Astrocyte of the hippocampus (primary cell): ENCODE measurements at places on chromosomes 11 and 22.

DNA sequence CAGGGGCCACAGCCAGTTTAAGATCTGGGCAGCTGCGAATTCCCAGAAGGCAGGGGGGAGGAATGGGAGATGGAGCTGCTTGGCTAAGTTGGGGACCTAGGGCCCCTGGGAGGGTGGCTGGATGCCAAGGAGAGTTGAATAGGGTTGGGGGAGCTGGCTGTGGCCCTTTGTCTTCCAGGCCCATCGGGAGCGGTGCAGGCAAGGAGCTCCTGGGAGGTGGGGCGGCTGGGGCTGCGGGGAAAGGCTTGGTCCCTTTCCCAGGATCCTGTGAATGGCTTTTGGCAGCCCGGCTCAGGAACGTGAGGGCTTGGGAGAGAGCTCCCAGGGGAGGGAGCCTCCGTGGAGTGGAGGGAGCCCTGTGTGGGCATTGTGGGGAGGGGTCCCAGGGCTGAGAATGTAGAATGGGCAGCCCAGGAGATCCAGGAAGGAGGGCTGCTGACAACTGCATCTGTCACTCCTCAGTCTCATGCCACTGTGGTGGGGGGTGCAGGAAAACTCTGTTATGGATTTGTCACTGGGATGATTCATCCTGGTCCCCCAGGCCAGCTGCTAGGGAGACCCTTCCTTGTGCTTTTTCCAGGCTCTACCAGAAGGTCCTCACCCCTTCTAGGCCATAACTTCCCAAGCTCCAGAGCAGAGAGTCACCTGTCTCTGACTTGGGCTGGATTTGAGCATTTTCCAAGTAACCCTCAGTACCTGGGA, 6.0 kb downstream of the FREY1 start:
- DNase-seq = peak; percentile 57

GRCh38 chr11:134662629-134663360, 250.8 kb upstream of the B3GAT1 start:
- no peak for DNase-seq

DNA sequence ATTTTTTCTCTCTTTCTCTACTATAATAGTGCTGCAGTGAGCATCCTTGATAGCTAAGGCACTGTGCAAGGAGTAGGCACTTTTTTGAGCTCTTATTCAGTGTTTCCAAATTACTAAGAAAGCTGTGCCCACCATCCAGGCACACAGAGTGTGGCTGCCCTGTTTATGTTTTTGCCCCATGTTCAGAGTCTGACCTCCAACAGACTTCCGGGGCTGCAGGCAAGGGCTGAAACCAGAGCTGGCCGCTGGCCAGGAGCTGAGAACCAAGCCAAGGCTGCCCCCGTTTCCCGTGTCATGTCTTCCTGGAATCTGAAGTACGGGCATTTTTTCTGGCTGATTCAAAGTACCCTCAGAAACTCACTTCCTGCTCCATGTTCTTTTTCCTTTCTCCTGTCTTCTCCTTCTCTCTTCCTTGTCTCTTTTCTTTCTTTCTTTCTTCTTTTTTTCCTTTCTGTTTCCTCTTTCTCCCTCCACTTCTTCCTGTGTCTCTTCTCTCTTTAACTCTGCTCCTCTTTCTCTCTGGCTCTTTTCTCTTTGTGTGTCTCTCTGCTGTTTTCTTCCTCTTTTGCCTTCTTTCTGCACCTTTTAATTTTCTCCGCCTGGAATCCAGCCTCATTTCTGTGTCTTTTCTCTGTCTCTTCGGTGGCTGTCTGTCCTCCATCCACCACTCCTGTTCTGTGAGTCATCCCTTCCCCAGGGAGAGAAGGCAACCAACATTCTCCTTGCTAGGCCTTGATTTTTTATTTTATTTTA, 17.0 kb upstream of the KCTD14 start:
- peak; percentile 89 for DNase-seq

GRCh38 chr11:85595285-85595884, 31.8 kb downstream of the DLG2 start:
- peak; percentile 63 for DNase-seq

DNA sequence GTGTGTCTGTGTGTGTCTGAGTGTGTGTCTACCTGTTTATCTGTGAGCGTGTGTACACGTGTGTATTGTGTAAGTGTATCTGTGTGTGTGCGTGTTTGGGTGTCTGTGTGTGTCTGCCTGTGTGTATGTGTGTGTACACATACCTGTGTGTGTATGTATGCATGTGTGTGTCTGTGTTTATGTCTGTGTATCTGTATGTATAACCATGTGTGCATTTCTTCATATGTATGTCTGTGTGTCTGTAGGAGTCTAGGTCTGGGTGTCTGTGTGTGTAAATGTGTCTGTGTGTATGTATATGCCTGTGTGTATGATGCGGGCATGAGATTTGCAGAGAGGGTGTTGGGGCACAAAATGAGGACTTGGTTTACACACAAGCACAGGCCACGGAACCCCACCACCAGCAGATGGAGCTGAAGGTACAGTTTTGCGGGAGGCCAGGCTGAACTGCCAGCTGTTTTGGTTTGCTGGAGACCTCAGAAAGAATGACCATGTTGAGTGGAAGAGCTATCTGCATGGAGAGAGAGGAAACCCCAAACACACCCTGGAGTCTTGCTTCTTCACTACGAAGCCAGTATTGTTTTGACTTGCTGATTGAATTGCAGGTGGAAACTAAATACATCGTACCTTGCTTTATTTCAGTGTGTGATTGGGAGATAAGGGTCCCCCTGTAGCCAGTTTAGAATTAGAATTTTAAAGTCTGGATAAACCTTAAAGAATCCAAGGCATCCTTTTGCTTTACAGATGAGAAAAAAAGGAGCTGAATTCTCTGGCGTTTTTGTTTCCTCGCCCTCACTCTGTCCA, 497.2 kb downstream of the NTM start:
- DNase-seq = peak; percentile 92

DNA sequence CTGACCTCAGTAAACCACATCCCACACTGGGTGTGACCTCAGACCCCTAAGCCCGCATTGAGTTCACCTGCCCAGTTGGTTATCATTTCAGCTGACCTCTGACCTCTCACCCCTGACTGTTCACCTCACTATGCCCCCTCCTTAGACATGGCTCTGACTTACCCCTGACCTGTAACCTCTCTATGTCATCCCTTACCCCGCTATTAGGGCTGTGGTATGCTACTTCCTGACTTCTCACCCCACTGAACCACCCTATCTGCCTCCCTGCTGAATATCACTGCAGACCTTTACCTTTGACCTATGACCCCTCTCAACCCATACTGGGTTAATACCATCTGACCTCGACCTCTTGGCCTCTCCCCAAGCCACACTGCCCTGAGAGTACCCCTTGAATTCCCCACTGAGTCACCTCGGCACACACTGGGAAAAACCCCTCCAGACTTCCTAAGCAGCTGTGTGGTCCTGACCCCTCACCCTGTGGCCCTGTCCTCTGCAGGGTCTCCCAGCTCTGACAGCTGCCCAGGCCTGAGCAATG, 8.3 kb downstream of the PLCB3 start:
- DNase-seq = no peak

DNA sequence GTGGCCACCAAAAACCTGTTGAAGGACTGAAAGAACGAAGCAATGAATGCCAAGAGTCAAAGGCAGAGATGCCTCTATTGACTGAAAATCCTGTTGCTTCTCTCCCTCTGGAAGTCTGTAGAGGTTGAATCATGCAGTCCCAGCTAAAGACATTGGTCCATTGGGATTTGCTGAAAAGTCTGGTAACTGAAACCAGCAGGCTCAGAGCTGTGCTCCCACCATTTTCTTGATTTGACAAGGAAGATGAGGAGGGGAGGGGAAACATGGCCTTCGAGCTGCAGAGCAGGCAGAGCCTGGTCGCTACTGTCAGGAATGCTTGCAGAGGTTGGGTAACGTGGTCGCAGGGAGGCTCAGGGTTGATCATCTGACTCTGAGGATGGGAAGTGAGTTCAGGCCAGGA, 72.8 kb upstream of the CSNK2A3 start:
- no peak for DNase-seq

GRCh38 chr22:17334059-17334458, 35.2 kb upstream of the CECR2 start:
- no peak for DNase-seq

GRCh38 chr22:48780597-48781277, 1046.9 kb downstream of the BRD1 start:
- DNase-seq = no peak

- no peak for DNase-seq
Measured at GRCh38 chr11:116930586-116930985, 93.2 kb upstream of the APOA1 start.

DNA sequence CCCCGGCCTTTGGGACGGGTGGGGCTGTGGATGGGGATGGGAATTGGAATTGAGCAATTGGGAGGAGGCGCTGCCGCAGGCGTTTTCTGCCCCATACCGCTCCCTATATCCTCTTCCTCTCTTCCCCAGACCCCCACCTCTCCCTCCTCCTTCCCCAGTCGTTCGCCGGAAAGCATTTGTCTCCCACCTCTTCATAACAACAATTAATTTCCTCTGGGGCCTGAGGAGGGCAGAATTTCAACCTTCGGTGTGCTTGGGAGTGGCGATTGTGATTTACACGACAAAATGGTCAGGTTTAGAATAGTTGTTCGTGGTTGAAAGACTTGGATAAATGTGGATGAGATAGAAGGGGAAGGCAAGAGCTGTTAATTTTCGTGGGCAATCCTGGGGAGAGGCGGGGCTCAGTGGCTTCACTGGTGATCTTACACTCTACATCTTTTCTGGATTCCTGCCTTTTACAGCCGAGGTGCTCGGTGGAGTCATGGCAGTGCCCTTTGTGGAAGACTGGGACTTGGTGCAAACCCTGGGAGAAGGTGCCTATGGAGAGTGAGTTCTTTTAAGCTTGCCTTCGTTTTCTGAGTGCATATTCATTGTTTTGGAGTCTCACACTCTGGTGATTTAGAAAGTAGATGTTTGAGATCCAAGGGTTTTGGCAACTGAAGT, 1.5 kb downstream of the CHEK1 start:
- DNase-seq = peak; percentile 82

GRCh38 chr11:75966537-75967287, 151.7 kb downstream of the UVRAG start:
- DNase-seq = peak; percentile 67

DNA sequence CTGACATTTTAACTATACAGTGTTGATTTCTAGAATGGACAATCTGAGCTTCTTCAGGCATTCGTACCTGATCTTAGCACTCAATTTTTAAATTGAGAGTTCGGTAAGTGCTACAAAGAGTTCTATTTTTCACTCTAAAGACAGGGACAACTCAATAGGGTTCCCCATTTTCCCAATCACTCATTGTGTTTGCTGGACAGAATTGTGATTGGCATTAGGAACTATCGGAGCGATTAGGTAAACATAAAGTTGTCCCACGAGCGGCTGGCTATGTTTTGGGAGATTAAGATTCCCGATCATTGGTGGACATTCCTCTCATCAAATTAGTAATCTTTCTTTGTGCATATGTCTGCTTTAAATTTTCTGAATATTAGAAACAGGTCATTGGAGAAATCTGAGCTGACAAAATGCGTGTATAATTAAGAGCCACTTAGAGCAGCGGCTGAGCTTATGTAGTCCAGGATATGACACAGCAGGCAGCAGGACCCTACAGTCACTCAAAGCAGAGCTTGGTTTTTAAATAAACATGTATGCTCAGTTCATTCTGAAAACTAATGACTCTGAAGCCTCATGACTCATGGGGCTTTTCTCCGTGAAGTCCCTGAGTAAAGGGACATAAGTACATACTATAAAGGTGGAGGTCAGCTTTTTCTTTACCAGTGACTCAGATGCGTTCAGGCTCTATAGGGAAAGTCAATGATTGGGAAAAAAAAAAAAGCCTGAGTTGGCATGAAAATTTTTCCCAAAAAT, 109.4 kb downstream of the GRIA4 start:
- DNase-seq = peak; percentile 77

DNA sequence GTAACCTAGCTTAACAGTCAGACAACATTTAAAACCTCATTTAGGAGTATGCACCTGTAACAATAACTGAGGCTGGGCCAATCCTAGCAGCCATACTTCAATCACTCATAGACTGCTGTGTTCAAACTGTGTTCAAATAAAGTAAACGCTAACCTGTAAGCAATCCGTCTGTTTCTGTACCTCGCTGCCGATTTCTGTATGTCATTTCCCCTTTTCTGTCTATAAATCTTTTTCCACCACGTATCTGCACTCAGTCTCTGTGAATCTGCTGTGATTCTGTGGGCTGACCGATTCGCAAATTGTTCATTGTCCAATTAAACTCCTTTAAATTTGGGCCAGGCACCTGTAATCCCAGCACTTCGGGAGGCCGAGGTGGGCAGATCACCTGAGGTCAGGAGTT, 12.3 kb downstream of the APOBEC3H start:
- DNase-seq = no peak

- DNase-seq = no peak
Measured at GRCh38 chr11:95444309-95445241, 213.6 kb upstream of the SESN3 start.

GRCh38 chr11:14908214-14908880, 16.3 kb upstream of the CYP2R1 start:
- DNase-seq = peak; percentile 66

- DNase-seq = no peak
Measured at GRCh38 chr11:103007521-103007920, 52.0 kb upstream of the MMP13 start.

DNA sequence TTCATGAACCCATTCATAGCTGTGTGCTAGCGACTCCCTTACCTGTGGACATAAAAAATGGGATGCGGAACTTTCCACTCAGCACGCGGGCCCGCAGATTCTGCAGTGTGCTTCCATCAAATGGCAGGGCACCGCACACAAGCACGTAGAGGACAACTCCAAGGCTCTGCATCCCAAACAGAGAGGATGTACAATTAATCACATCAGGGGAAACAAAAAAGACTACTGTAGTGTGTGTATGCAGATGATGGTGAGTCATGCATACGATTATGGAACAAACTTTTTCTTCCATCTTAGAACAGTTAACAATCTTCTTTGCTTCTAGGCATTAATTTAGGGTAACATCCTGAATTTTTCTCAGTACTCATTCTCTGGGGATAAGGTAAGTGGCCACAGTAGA, 58.8 kb upstream of the APOA1 start:
- no peak for DNase-seq

GRCh38 chr11:59510941-59511589, at the start of gene OR4D9:
TSS of gene OR4D9 (plus strand) at chr11:59511539. CDS start at chr11:59514913, 3,374 bp downstream.
- DNase-seq = no peak

- DNase-seq = no peak
Measured at GRCh38 chr11:132058211-132058772, 687.9 kb downstream of the NTM start.

DNA sequence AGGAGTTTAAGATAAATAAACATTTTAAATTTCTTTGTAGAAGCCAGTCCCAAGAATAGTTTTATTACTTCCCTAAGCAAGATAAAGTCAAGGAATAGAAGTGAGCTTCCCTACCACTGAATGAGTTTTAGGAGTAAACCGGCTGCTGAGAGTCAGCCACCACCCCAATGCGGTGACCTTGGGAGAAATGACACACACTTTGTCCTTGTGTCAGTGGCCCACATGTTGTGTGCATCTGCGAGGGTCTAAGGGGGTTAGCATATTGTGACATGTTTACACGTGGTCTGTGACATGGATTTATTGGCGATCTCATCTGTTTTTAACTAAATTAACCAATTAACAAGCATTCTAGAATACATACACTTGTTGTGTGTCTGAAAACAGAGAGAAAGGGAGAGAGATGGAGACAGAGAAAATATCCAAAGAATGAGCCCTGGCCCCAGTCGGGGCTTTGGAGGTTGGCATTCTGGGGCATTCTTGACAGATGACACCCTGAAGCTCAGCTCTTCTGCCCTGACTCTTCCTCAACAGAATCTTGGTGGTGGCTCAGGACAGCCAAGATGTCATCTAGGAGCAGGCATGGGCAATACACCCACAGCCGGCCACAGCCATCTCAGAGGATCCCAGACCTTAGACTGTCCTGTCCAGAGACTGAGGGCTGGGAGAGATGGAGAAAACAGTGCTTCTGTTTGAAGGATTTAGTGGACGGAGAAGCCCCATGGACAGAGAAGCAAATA, 29.7 kb upstream of the TMPRSS4 start:
- no peak for DNase-seq
